ENCODE measurements at places on chromosomes 1 and 21.

DNA sequence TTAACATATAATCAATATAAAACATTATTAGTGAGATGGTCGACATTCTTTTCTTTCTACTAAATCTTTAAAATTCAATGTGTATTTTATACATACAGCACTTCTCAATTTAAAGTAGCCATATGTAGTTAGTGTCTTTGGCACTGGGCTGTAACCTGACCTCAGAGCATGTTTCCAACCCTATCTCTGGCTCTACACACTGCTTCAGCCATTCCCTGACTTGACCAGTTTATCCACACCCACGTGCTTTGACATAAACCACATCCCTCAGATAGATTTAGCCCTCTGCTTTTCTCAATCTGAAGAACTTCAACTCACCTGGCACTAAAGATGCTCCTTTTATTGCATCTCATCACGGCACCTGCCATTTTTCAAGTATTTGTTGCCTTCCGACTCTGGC lies 58.3 kb downstream of the RGS2 start:
- DNase-seq = no peak

DNA sequence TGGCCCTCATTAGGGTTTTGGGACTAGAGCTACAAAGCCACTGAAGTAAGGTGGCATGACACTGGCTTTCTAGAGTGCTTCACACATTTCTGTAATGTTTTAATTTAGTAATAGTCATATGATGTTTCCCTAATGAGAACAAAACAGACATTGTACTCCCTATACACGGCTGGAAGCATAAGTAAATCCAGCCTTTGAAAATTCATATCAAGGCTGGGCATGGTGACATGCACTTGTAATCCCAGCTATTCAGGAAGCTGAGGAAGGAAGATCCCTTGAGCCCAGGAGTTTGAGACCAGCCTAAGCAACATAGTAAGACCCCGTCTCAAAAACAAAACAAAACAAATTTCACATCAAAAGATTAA lies 7.4 kb downstream of the USP48 start:
- DNase-seq = no peak

- no peak for DNase-seq
Measured at GRCh38 chr1:218467101-218468072, 122.3 kb downstream of the TGFB2 start.

DNA sequence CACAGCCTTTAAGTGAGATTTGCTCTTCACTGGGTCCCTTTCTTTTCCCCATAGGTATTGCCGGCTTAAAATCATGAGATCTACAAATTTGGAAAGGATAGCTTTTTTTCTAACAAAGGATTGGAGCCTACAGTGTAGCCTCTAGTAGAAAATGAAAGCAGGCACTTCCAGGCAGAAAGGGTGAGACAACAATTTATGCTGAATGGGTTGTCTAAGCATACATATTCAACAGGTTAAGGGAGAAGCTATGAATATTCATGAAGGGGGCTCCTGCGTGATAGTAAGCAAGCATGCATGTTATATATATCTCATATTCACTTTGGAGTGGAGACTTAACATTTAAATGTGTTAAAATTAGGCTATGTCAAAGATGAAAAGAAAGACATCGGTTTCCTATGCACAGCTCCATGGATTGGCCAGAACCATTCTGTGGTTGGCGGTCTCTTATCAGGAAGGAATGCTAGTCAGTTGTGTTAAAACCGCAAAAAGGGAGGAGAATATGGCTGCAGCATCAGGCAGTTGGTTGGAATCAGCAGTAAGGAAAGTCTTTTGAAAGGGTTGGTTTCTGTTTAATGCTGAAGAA lies 66.0 kb downstream of the VCAM1 start:
- DNase-seq = no peak

DNA sequence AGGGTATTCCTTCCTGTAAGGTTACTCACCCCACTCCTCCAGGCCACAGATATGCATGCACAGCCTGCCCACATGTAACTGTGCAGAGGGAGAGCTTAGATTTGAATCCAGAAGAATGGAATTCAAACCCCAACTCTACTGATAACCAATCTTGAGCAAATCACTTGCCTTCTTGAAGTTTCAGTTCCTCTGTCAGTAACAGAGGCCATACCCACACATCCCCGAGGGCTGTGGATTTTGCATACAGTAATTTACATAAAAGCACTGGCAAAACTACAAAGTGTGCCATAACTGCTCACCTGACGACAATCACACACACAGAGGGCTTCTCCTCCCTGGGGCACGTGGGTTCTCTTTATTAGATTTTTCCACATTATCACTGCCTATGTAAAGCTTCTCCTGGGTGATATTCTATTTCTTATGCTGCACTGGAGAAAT lies 18.6 kb downstream of the CD247 start:
- no peak for DNase-seq

DNA sequence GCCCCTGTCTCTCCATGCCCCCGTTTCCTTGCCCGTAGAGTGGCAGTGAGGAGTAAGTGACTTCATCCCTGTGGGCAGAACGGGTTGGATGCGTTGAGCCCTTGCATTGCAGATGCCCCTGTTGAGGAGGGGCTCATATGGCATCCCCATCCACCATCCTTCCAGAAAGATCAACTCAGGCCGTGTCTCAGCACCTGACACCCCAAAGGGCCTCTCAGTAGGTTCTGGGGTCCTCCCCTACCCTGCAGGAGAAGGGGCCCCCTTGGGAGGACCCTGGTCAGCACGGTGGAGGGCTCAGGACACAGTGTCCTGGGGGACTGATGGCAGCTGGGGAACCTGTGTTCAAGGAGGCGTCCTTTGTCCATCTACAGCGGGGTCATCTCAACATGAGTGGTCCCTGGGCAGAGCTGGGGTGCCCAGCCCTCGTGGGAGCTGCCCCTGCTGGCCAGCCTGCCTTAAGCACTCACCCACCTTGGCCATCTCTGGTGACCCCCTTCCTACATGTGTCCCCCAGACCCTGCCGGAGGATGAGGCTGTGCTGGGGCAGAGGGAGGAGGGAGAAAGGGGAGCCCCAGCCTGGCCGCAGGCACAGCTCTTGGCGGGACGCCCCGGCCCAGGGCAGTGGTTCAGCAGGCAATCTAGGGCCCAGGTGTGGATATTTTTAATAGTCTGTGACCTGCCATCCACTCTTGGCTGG lies 48.2 kb upstream of the ACTRT2 start:
- no peak for DNase-seq

DNA sequence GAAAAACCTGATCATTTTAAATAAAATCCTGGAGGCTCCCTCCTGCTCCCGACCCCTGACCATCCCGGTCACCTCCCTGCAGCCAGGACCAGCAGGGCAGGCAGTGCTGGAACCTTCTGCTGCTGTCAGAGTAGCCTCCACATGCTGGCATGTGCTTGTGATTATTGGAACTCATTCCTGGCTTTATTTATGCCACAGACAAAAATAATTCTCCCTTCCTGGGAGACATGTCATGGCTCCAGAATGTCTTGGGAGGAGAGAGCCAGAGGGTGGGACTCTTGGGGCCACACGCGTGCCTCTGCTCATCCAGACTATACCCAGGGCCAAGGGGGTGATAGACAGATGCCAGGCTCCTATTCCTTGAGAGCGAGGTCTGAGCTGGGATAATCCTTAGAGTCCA lies 183.6 kb upstream of the RAB4A start:
- no peak for DNase-seq

DNA sequence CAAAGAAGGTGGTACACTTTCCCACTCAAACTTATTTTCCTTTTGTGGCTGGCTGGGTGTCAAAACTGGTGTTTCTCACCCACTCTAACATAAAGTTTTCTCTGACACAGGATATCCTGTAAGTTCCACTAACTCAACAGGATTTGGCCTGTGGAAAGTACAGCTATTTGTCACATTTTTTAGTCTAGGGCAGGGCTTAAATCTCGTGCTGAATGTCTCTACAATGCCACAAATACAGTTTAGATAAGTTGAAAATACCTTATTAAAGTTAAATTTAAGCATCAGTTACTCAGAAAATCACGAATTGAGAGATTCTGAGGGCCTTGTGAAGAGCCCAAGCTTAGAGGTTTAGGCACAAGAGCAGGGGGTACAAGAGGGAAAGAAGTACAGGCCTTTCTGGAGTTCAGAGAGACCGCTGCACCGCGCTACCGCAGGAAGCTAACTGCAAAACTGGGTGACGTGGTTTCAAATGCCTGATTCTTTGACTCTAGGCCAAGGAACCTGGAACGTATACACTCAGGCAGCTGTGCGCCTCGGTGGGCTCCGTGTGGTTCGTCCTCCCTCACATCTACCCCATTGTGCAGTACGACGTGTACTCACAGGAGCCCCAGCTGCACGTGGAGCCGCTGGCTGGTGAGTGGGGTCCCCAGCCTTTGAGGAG lies 23.4 kb upstream of the PWP2 start:
- no peak for DNase-seq

DNA sequence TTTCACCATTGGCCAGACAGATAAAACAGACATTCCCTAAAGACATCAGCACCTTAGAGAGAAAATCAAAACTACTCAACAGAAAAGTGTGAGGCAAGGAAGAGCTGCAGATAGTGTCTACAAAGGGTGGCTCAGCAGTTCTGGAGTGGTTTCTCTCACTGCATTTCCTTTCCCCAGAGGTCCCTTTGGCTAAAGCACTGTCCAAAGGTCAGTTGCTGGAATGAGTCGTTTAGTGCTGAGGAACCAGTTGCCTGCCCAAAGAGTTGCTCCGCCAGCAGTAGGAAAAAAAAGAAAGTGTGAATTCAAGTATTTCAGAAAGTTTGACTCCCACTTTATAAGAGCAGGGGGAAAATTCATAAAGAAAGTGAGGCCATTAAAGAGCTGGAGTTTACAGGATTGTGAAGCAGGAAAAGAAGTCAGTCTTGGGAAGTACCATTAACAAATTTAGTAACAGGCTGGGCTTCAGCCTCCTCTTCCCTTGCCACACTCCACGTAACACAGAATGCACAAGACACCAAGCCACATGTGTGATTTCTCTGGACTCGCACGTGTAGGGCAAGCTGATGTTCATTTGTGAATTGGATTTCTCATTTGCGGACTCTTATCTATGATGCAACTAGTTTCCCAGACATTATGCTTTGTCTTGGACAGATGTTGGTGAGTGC lies 122.2 kb downstream of the RUNX1 start:
- DNase-seq = no peak

DNA sequence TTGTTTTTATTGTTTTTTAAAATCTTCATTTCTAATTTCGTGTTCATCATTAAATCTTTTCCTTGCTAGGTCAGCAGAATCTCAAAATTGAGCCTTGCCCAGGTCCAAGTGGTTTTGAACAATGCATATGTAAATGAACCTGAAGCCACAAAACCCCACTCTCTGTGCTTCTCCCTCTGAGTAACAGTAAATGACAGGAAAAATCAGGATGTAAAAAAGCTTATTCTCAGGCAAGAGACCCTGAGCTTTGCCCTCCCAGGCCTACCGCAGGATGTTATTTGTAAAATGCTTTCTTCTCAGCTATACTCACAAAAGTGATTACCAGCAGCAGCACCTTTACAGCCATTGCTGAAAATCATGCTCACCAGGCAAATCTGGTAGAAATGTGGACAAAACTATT lies 47.6 kb downstream of the TYW3 start:
- no peak for DNase-seq

GRCh38 chr1:186629341-186629740 lies 50.9 kb downstream of the PTGS2 start:
- no peak for DNase-seq

Measured in amygdala (tissue), 56 donors.